ENCODE measurements at places on chromosomes 4 and X.

GRCh38 chr4:83875437-83875836 lies 339.5 kb downstream of the GPAT3 start:
- DNase-seq: no peak

DNA sequence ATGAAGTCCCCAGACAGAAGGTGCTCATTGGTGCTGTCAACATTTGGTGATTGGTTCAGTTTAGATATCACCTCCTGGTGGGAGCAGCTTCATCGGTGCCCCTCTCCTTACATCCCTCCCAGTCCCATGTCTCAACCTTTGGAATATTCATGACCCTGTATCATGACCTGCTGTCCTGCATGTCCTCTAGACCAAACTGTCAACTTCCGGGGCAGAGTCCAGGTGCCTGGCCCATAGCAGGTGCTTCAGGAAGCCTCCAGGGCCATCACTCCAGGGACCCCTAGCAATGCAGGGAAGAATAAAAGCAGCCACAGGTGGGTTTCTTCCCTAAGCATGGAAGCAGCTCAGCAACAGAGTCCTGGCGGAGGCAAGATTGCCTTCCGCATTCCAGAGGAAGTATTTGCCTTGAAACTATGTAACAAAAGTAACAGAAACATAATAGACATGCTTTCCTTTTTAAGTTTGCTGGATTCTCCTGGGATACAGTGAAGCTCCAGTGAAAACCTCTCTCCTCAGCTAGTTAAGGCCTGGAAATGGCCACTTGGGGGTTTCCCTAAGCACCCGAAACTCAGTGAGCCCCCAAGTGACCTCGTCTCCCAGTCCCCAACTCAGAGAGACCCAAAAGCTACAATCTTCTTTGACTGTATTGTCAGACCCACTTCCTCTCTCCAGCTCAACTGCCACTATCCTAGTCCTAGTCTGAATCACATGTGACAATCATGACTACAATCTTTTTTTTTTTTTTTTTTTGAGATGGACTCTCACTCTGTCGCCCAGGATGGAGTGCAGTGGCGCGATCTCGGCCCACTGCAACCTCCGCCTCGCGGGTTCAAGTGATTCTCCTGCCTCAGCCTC lies 1.3 kb upstream of the ATP6AP1 start:
- no peak for DNase-seq

GRCh38 chr4:41332510-41333054 lies 75.9 kb downstream of the UCHL1 start:
- no peak for DNase-seq

GRCh38 chr4:163087805-163088204 lies 78.9 kb downstream of the NAF1 start:
- no peak for DNase-seq

- no peak for DNase-seq
Measured at GRCh38 chr4:117957571-117957970, 76.7 kb upstream of the NDST3 start.

DNA sequence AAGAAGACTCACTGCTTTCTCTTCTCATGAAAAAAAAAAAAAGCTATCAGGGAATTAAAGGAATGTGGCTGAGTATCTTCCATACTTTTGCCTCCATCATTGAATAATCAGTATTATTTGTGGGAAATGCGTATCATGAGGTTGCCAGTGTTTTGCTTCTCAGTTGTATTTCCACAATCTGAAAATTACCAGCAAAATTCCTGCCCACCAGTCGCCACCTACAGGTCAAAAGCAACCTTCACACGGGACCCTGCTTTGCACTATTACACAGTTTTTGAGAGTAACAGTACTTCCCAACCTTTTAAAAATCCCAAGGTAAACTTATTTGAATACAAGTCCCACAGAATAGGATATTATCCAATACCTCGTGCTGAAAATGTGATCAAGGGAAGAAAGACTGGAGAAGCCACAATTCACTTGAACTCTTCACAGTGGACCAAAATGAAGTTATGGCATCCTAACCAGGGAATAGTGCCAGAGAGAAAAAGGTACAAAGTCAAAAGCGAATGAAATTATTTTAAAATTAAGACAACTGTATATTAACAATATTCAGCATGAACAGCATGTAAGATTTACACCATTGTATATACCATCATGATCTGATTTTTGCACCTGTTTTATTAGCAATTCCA lies 30.4 kb downstream of the PGRMC1 start:
- DNase-seq: no peak

- DNase-seq: no peak
Measured at GRCh38 chrX:112687189-112687691, 7.5 kb upstream of the LHFPL1 start.

- no peak for DNase-seq
Measured at GRCh38 chr4:175560604-175561003, 251.5 kb downstream of the GPM6A start.

DNA sequence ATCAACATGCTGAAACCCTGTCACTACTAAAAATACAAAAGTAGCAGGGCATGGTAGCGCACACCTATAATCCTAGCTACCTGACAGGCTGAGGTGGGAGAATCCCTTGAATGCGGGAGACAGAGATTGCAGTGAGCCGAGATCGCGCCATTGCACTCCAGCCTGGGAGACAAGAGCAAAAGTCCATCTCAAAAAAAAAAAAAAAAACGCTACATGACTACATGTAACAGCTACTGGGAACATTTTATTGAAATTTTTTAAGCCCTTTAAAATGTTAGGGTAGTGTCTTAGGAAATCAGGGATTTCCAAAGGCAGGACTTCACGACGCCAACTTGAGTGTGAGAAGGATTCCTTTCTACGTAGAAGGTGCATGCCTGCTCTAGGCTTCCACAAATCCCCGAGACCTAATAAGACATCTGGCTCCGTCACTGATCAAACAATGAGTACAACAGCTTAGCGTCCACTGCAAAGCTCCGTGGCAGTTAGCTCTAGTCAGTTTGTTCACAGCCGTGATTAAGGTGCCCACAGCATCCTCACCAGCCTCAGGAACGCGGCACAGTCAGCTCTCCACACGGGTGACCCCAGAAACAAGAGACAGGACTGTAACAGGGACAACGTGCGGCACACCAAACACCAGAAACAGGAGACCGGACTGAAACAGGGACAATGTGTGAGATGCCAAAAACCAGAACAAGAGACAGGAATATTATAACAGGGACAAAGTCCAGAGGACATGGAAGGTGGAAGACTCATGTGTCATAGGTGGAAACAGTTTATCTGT lies 33.7 kb downstream of the DHRSX start:
- no peak for DNase-seq

DNA sequence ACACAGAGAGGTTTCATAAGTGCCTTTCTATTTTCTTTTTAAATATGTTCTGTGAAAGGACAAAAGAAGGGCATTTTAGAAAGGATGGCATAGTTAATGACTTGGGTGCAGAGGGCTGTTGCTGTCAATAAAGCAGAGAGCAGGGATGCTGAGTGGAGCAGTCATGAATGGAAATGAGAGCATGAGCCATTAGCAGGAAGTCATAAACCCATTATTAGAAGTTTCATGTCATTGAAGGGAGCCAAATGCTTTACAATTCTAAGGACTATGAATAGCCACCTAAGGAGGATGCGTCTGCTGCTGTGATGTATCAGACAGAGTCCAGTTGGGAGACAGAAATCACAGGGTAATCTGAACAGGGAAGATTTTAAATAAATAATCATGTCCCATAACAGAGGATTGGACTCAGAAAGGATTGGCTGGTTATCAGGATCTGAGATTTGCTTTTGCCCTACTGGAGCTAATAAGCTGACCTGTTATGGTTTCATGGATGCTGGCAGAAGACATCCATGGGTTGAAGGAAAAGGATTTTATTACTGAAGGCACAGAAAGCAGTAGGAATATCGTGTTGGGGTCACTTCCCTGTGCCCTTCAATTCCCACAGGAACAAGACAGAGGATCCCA lies 47.5 kb upstream of the WDR19 start:
- no peak for DNase-seq

- DNase-seq: no peak
Measured at GRCh38 chr4:138275963-138276621, 33.9 kb upstream of the SLC7A11 start.

DNA sequence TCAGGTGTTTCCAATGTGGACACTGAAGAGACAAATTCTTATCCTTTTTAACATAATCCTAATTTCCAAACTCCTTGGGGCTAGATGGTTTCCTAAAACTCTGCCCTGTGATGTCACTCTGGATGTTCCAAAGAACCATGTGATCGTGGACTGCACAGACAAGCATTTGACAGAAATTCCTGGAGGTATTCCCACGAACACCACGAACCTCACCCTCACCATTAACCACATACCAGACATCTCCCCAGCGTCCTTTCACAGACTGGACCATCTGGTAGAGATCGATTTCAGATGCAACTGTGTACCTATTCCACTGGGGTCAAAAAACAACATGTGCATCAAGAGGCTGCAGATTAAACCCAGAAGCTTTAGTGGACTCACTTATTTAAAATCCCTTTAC lies 18.6 kb downstream of the TLR7 start:
- DNase-seq: no peak

GRCh38 chr4:185950891-185951290 lies 118.1 kb upstream of the TLR3 start:
- DNase-seq: no peak

DNA sequence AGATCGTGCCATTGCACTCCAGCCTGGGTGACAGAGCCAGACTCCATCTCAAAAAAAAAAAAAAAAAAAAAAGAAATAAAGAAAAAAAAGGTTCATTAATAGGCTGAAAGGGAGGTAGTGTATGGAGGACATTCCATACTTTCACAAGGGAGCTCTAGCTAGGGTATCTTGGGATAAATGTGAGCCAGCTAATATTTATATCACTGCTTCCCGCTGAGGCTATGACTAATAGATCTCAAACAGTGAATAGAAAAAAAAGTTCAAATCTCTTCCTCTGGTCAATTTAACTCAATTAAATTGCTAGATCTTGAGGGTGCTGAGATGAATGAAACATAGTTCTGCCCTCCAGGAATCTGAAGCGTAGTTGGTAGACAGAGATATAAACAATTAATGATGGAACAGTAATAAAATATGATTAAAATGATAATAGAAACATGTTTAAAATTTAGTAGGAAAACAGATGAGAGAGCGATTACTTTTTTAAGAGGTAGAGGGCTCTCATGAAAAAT lies 55.7 kb upstream of the SHISA3 start:
- no peak for DNase-seq

- no peak for DNase-seq
Measured at GRCh38 chr4:76624931-76625715, 190.1 kb downstream of the SHROOM3 start.

GRCh38 chrX:327660-328126 lies 9.1 kb upstream of the GTPBP6 start:
- peak; percentile 88 for DNase-seq

DNA sequence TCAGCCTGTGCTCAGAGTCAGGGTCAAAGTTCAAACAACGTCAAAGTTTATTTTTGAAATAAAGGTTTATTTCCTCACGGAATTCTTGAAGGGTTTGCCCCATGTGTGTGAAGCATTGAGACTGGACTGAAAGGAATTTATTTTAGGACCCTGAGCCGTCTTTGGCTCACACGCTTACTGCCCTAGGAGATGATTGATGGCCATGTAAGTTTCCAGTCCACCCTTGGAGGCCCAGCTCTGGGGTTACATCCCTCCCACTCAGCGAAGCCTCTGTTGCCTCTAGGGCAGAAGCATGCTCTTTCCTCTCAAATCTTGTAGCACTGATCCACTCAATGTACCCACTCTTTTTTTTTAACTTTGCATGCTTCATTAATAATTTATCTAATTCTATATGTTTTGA lies 4.5 kb upstream of the NHSL2 start:
- DNase-seq: no peak

GRCh38 chrX:46404774-46405173 lies 140.4 kb downstream of the ZNF674 start:
- DNase-seq: no peak

DNA sequence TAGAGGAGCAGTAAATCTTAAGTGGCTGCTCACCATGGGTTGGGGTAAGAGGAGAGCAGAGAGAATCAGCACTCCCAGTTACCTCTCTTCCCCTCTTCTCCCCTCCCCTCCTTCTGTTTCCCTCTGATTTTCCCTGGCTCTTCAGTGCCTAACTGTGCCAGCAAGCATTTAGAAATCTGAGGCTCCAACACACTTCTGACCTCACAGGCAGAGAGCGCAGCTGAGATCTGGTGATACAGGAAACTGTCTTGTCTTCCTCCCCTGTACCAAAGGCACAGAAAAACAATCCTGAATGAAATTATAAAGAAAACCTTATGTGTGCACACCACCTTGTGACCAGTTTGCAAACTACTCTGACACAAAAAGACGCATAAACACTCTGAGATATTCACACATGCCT lies 82.4 kb upstream of the SMIM10 start:
- no peak for DNase-seq

GRCh38 chr4:79030973-79031372 lies 91.7 kb upstream of the PAQR3 start:
- DNase-seq: no peak

- no peak for DNase-seq
Measured at GRCh38 chr4:21768349-21769310, 179.9 kb downstream of the KCNIP4 start.

DNA sequence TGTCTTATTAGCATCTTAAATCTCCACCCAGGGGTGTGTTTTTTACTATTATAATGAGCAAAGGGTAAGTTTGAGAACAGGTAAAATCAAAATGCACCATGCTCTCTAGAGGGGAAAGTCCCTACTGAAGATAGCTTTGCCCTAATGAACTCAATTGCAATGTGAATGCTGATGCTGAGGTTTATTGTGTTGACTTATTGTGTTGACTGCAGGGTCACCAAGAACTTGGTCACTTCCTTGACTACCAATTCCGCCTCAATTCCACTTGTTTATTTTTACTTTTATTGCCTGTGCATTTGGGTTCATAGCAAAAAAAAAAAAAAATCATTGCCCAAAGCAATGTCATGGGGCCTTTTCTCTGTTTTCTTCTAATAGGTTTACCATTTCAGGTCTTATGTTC lies 67.7 kb upstream of the SRD5A3 start:
- no peak for DNase-seq

DNA sequence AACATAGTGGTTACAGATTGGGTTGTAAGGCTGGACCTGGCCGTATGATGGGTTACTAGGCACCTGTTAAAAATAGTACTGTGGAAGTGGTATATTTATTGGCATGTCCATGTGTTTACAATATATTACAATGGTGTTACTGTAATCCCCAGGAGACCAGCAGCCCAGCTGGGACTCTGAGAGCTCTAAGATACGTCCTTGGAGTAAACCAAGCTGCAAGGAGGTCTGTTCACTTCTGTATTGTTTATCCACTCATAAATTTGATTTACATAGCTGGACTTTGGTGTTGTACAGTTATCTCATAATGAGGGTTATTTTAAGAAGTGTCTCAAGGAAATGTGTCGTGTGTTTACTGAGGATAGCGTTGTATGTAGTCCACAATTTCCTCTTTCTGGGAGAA lies 93.8 kb downstream of the TBL1X start:
- DNase-seq: no peak

GRCh38 chr4:130077275-130077674 lies 981.3 kb downstream of the C4orf33 start:
- DNase-seq: no peak

GRCh38 chr4:73248821-73249220 lies 9.8 kb downstream of the ANKRD17 start:
- no peak for DNase-seq
